ENCODE measurements at places on chromosomes 16 and 17.

GRCh38 chr16:49834531-49835151 lies 21.3 kb downstream of the ZNF423 start:
- no peak for DNase-seq
- peaks cover 8% of the 10 kb centered on the region for H3K36me3 ChIP-seq
- no peaks in the 10 kb centered on the region for H3K27me3 ChIP-seq
- H3K27ac ChIP-seq: no peak overlapping the region
- H3K4me3 ChIP-seq: no peak overlapping the region

GRCh38 chr17:83067718-83068261 lies 11.6 kb upstream of the METRNL start:
- peak overlapping the region; percentile 64 for H3K27ac ChIP-seq
- peaks cover 1% of the 10 kb centered on the region for H3K4me1 ChIP-seq
- no peak overlapping the region for H3K4me3 ChIP-seq
- no peak for DNase-seq

GRCh38 chr17:58302919-58303585 lies 22.3 kb upstream of the MPO start:
- H3K27ac ChIP-seq: no peak overlapping the region
- no peaks in the 10 kb centered on the region for H3K36me3 ChIP-seq
- no peaks in the 10 kb centered on the region for H3K27me3 ChIP-seq
- H3K4me1 ChIP-seq: no peaks in the 10 kb centered on the region
- DNase-seq: no peak
- no peak overlapping the region for H3K4me3 ChIP-seq

DNA sequence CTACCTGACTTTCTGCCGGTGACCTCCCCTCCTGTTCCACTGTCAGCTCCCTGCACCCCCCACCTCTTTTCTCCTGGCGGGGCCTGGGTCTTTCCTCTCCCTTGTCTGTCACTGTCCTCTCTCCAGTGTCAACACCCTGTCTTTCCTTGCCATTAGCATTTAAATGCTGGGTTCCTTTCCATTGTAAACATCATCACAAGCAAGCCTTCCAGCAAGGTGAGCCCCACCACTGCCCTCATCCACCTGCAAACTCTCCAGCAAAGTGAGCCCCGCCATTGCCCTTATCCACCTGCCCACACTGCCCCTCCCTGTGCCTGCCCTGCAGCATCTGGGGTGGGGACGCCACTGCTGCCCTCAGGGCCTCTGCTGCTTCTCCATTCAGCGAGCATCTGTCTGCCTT lies 195.0 kb downstream of the ENGASE start:
- H3K4me3 ChIP-seq: no peak overlapping the region
- no peaks in the 10 kb centered on the region for H3K4me1 ChIP-seq
- no peak for DNase-seq
- no peak overlapping the region for H3K27ac ChIP-seq
- peaks cover 52% of the 10 kb centered on the region for H3K27me3 ChIP-seq

DNA sequence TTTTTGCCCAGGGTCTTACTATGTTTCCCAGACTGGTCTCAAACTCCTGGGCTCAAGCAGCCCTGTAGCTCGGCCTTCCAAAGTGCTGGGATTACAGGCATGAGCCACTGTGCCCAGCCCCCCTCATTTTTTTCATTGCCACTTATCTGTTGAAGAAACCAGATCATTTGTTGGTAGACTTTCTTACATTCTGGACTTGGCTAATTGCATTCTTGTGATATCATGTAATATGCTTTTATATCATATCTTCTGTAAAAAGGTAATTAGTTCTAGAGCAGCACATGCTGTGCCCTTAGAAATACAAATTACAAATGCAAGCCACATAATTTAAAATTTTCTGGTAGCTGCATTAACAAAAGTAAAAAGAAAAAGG lies 53.9 kb downstream of the PPM1E start:
- no peak overlapping the region for H3K4me3 ChIP-seq
- peaks cover 5% of the 10 kb centered on the region for H3K4me1 ChIP-seq
- no peaks in the 10 kb centered on the region for H3K36me3 ChIP-seq
- H3K27me3 ChIP-seq: no peaks in the 10 kb centered on the region
- no peak overlapping the region for H3K27ac ChIP-seq
- DNase-seq: no peak

- H3K36me3 ChIP-seq: no peaks in the 10 kb centered on the region
- no peak overlapping the region for H3K27ac ChIP-seq
- peaks cover 20% of the 10 kb centered on the region for H3K4me1 ChIP-seq
- peaks cover 23% of the 10 kb centered on the region for H3K27me3 ChIP-seq
These were observed 399.8 kb upstream of the SALL1 start for GRCh38 chr16:51550800-51551347.

DNA sequence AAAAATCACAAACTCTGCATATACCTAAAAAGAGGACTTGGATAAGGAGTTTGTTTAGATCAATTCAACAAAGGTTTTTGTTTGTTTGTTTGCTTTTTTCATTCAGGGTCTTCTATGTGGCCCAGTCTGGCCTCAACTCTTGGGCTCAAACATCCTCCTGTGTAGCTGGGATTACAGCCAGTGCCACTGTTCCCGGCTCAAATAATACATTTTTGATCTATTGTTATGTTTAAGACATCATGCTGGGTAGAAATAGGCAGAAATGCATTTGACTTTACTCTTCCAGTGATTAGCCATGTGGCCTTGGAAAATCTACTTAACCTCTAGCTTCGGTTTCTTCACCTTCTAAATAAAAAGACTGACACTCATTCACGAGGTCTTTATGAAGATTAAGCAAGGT lies 11.5 kb downstream of the MAP2K6 start:
- no peaks in the 10 kb centered on the region for H3K27me3 ChIP-seq
- peaks cover 6% of the 10 kb centered on the region for H3K36me3 ChIP-seq
- no peak overlapping the region for H3K4me3 ChIP-seq
- H3K4me1 ChIP-seq: peaks cover 15% of the 10 kb centered on the region
- H3K27ac ChIP-seq: no peak overlapping the region

DNA sequence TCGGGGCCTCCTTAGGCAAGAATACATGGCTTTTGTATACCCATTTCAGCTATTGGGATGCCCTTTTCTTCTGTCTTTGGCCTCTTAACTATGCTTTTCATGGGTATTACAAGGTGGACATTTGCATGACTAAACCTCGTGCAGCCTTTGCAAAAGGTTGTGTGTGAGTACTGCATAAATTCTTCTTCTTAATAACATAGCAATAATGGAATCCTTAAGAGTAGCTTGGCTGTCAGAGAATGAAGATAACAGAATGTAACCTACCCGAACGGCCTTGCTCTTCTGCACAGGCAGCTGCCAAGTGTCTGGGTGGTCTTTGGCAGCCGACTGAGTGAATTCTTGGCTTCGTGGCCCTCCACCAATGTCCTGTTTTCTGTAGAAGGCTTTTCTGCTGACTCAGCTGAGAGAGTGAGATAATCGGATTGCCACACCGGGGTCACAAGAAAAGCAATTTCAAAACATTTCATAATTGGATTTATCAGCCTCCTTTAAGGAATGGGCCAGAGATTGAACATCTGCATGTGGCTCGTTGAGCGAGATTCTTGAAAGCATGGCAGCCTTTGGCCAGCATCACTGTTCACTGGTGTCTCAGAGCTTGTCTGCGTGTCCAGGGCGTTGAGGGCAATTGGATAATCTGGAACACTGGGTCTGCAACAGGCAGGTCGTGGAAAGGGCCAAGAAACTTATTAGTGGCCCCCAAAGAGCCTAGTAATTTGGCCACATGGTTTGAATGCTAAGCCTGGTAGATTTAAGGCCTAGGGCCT lies 13.4 kb downstream of the IRF8 start:
- H3K4me1 ChIP-seq: peaks cover 4% of the 10 kb centered on the region
- H3K27ac ChIP-seq: no peak overlapping the region
- peaks cover 1% of the 10 kb centered on the region for H3K36me3 ChIP-seq
- peaks cover 20% of the 10 kb centered on the region for H3K27me3 ChIP-seq

DNA sequence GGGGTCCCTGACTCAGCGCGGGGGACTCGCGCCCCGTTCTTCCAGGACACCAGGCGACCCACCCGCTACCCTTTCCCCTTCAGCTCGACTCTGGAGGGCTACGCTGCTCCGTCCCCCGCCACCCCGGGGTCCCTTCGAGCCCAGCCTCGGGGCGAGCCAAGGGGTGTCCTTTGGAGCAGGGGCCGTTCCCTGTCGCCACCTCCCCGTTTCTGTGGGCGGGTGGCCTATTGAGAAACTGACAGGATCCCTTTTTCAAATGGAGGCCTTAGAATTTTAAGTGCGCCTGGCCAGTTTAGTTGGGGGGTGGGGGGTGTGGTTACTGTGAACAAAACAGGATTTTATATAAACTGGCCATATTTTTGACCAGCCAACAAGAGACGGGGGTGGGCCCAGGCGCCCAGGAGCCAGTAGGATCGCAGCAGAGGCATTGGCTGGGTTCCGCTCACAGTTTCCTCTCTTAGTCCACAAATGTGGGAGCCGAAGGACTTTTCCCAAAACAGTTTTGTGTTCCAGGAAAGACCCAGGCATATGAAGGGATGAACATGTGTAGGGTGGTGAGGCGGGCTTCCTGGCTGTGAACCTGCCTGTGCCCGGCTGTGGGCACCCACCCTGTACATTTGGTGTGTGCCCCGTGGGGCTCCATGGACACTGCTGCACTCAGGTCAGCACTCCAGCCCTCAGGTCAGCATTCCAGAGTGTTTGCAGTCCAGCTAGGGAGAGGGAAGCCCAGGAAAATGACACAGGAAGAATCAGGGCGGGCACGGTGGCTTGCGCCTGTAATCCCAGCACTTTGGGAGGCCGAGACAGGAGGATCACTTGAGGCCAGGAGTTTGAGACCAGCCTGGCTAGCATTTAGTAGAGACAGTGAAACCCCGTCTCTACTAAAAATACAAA lies 722 bp upstream of the TIMP2 start:
- H3K36me3 ChIP-seq: no peaks in the 10 kb centered on the region
- peaks cover 18% of the 10 kb centered on the region for H3K4me1 ChIP-seq
- peak overlapping the region; percentile 64 for H3K4me3 ChIP-seq
- peaks cover 10% of the 10 kb centered on the region for H3K27me3 ChIP-seq
- peak overlapping the region; percentile 80 for H3K27ac ChIP-seq

- H3K4me3 ChIP-seq: no peak overlapping the region
- no peak overlapping the region for H3K27ac ChIP-seq
- no peaks in the 10 kb centered on the region for H3K36me3 ChIP-seq
These were observed 80.9 kb downstream of the PRKCA start for GRCh38 chr17:66383333-66383732.

GRCh38 chr16:22397931-22398330 lies 23.5 kb upstream of the CDR2 start:
- no peak for DNase-seq
- H3K4me1 ChIP-seq: no peaks in the 10 kb centered on the region
- H3K27ac ChIP-seq: no peak overlapping the region
- H3K36me3 ChIP-seq: no peaks in the 10 kb centered on the region
- no peaks in the 10 kb centered on the region for H3K27me3 ChIP-seq

- H3K4me3 ChIP-seq: peak overlapping the region; percentile 94
- no peaks in the 10 kb centered on the region for H3K27me3 ChIP-seq
- peak overlapping the region; percentile 96 for H3K27ac ChIP-seq
These were observed 526 bp downstream of the TSNAXIP1 start for GRCh38 chr16:67807148-67807682.

DNA sequence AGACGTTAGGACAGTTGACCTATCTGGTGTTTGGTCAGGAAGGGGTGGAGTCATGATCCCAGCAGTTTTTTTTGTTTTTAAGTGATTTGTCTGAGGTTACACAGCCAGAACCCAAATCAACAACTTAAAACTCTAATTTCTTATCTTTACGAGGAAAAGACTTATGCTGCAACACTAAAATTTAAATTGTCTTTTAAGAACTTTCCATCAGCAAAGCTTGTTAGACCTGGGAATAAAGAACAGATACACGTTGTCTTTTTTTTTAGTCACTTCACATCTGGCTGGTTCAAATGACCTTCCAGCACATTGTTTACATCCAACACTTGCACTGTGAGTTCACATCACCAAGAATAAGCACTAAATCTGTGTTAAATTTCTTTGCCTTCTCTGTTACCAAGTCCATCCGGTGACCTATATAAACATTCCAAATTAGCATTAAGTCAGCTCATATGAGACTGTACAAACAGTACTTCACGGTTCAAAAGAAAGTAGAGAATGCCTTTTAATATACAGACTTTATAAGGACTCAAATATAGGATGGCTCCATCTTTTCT lies 115.0 kb downstream of the HS3ST2 start:
- no peaks in the 10 kb centered on the region for H3K36me3 ChIP-seq
- H3K4me1 ChIP-seq: no peaks in the 10 kb centered on the region
- no peak overlapping the region for H3K4me3 ChIP-seq
- peaks cover 27% of the 10 kb centered on the region for H3K27me3 ChIP-seq

DNA sequence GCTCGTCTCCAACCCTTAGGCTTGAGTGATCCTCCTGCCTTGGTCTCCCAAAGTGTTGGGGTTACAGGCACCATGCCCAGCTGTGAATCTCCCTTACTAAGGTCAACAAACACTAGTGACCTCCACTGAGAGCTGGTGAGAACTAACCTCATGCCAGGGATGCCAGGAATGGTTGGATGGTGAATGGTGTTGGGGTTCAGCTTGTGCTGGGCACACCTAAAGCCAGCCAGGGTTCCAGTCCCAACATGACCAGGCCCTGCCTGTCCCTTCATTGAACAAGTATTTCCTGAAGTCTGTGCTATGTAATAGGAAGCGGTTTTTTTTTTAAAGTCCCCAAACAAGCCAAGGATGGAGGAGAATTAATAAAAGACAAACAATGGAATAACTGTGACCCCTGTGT lies 56.0 kb upstream of the TOB1 start:
- H3K27me3 ChIP-seq: no peaks in the 10 kb centered on the region
- H3K27ac ChIP-seq: no peak overlapping the region
- DNase-seq: no peak
- H3K4me1 ChIP-seq: peaks cover 18% of the 10 kb centered on the region

GRCh38 chr16:82684256-82684655 lies 57.5 kb downstream of the CDH13 start:
- peaks cover 3% of the 10 kb centered on the region for H3K27me3 ChIP-seq
- peaks cover 1% of the 10 kb centered on the region for H3K4me1 ChIP-seq
- H3K4me3 ChIP-seq: no peak overlapping the region
- no peaks in the 10 kb centered on the region for H3K36me3 ChIP-seq
- no peak overlapping the region for H3K27ac ChIP-seq
- DNase-seq: no peak

GRCh38 chr16:72664056-72664508 lies 383.8 kb downstream of the ZFHX3 start:
- peak overlapping the region; percentile 95 for H3K4me3 ChIP-seq
- DNase-seq: no peak
- no peaks in the 10 kb centered on the region for H3K27me3 ChIP-seq
- H3K27ac ChIP-seq: peak overlapping the region; percentile 98

DNA sequence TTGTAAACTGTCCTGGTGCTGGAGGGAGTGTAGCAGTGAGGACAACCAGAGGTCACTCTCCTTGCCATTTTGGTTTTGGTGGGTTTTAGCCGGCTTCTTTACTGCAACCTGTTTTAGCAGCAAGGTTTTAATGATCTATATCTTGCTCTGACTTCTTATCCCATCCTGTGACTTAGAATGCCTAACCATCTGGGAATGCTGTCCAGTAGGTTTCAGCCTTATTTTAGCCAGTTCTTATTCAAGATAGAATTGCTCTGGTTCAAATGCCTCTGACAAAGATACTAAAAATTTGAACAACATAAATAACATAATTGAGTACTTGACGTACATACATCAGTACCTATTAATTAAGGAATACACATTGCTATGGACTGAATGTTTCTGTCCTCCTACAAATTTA lies 93.3 kb upstream of the TOM1L1 start:
- no peaks in the 10 kb centered on the region for H3K36me3 ChIP-seq
- no peaks in the 10 kb centered on the region for H3K27me3 ChIP-seq
- no peak overlapping the region for H3K27ac ChIP-seq
